ENCODE measurements at places on chromosomes 1 and 21.
A peak's percentile ranks its signal among the peaks of the same experiment; 100 is the strongest.

- DNase-seq = no peak
Measured at GRCh38 chr1:8252266-8252951, 65.5 kb upstream of the SLC45A1 start.

GRCh38 chr1:153849487-153850185 is 73.1 kb downstream of the GATAD2B start:
- no peak for DNase-seq

DNA sequence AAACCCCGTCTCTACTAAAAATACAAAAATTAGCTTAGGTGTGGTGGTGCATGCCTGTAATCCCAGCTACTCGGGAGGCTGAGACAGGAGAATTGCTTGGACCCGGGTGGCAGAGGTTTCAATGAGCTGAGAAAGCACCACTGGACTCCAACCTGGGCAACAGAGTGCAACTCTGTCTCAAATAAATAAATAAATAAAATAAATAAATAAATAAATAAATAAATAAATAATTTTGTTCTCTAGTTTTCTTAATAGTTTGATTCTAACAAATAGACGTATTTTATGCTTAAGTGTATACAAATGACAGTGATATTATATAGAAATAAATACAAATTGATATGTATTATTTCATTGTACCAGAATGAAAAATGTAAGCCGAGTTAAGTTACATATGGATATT is 339.9 kb upstream of the OLFM3 start:
- DNase-seq = no peak

DNA sequence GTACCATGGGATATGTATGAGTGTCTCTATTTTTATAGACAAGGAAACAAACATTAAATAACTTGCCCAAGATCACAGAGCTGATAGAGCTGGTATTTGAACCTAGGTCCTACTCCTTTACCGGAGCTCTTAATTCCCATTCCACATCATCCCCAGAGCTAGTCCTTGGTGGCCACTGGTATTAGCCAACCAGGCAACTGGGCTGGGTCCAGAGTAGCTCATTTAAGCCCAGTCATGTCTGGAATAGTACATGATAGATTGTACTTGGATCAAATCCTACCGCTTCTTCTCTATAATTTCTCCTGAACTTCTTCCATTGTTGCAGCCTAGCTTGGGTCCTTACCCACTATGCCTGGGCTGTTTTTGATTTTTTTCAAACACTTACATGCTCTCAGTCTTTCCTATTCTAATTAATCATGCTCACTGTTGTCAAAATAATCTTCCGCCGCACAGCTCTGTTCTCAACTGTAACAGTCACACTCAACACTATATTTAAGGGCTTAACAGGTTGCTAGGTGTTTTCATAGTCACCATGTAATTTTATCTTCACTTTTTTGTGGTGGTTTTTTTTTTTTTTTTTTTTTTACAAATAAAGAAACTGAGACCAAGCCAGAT is 80.2 kb downstream of the COLGALT2 start:
- DNase-seq = no peak

DNA sequence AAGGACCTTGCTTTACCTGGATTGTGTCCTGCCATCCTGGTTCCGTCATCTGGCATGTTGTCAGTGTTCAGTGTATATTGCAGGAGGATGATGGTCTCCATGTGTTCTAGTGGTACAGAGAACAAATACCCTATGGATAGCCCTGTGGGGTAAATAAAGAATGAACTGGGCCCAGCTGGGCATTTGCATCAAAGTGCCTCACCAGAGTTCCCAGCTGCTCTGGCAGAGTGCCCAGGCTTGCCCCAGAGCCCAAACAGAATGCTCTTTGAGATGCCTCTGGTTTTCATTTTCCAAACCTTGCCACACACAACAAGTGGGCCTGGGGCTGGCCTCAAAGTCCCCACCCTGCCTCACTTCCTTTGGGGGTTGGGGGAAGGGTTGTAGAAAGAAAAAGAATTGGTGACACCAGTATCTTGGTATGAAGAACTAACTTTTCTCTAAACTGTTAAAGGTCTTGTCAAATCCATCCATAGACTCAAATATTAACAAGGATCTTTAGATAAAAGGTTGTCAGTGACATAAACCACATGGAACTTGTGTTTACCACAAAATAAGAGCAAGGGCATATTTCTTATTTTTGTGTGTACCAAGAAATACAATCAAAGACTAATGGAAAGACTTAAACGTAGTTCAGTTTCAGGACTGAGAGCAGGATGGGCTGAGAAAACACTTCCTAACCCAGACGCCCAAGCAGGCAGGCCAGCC is 82.2 kb downstream of the LMO4 start:
- no peak for DNase-seq

- DNase-seq = no peak
Measured at GRCh38 chr21:31075848-31076247, 37.6 kb upstream of the KRTAP19-8 start.

DNA sequence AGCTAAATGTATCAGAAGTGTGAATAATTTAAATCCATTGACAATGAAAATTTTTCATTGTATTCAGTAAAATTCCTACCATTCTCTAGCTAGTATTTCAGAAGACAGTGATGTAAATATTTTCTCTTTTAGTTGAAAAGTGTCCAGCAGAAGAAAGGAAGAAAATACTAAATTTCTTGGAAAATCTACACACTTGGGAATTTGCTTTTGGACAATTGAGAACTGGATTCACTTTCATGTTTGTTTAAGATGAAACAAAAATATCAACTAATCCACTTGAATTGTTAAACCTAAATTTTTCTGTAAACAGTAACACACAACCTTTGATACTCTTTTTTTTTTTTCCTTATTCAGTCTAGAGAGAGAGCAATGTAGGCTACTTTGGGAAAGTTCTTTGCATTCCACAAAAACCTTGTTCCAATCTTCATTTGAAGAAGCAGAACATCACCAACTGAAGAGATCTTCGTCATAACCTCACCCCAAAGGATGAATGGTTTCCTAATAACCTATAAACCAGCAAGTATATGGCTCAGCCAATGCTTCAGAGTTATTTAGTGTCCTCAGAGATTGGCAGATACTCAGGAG is 155.1 kb upstream of the GORAB start:
- DNase-seq = no peak

- no peak for DNase-seq
Measured at GRCh38 chr1:3915551-3916121, 15.6 kb upstream of the C1orf174 start.

DNA sequence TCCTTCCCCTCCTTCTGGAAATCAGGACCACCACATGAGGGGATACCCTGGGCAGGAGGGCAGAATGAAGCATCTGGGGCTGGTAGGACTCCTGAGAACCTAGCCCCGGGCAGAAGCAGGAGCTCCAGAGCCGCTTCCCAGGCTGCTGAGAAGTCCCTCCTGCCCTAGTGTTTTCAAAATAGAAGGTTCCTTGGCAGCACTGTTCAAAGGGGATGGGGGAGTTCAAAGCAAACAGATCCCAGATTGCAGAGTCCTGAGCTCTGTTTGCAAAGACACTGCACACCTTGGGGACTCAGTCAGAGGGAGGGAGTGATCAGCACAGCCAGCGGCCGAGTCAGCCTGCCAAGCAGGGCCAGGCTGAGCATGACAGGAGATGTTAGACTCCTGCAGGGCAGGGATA is 177.8 kb downstream of the PTPRU start:
- no peak for DNase-seq

GRCh38 chr1:37484325-37485051 is 10.1 kb downstream of the ZC3H12A start:
- DNase-seq = no peak

DNA sequence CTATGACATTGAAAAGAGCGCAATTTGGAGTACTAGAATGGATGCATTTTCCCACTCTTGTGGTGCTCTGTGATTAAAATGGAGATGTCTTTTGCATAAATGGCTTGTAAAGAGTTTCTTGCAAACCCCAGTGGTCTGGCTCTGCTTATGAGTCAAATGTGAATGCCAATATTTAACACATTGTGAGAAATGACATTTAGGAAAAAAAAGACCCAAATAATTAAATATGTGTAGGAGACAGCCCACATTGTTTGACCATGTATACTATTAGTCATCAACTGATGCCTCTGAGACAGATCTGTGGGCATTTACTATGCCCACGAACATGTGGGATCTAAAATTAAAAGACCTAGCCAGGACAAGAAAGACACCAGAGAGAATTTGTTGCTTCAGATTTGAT is 22.2 kb upstream of the RUNX1 start:
- DNase-seq = no peak

- DNase-seq = no peak
Measured at GRCh38 chr1:24289937-24290595, 29.1 kb upstream of the GRHL3 start.

DNA sequence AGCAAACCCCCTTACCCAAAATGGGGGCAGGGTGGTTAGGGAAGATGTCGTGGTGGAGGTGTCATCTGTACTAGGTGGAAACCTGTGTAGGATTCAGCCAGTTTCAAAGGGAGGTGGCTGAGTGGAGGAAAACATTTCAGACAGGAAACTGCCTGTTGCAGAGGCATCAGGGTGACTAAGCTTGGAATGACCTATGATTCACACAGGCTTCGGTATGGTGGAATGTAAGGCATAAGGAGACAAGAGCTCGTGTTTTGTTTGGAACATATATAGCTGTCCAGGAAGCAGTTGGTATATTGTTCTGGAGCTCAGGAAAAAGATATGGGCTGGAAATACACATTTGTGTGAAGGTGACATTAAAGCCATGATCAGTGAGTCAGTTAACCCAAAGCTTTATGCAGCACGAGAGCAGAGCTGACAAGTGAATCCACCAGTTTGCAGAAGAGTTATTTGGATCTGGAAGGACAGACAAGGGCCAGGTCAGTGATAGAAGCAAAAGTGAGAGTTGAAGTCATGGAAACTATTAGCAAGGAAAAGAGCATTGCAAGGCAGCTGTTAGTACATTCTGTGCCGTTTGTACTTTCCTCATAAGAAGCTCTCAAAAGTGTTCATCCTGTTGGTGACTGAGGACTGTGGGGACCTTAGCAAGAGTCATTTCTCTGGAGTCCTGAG is 12.2 kb downstream of the UTP25 start:
- no peak for DNase-seq

DNA sequence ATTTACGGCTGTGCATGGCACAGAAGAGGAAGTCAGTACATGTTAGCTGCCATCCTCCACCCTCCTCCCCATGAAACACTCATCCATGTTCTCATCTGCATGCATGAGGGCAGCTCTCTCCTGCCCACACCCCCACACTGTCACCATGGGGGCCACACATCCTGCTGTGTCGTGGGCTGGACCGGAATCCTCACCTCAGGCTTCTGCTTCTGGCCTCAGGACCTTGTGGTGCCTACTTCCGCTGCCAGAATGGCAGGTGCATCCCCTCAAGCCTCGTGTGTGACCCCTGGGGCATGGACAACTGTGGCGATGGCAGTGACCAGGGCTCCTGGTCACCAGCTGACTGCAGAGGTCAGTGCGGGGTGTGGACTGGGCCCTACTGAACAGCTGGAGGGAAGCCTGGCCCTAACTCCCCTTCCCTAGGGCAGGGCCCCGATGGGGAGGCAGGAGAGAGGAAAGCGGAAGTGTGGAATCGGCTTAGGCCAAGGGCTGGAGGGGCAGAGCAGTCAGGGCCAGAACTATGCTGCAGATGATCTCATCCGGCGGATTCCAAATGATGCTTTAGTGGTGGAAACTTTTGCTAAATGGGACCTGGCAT is 3.8 kb downstream of the LDLRAD2 start:
- DNase-seq = no peak

- DNase-seq = no peak
Measured at GRCh38 chr1:182764029-182764727, 25.4 kb upstream of the NPL start.

GRCh38 chr21:31660259-31660565 is 719 bp downstream of the SOD1 start:
- peak; percentile 35 for DNase-seq

GRCh38 chr1:81867235-81867634 is 66.5 kb downstream of the ADGRL2 start:
- no peak for DNase-seq

DNA sequence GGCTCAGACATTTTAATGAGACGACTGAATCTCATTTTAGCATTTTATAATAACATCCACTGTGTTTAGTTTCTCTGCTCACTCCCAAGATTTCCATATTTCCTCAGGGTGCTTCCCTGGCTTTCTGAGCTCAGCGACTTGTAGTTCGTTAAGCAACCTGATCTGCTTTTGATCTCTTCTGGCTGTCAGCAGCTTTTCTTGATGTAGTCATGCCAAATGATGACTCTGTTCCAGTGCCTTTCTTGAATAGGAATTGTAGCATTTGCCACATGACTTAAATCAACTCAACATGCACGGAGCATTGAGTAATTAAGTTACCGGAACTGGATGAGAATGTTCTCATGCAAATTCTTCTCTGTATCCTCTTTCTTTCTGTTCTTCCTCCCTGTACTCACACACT is 246.1 kb downstream of the FMN2 start:
- no peak for DNase-seq

DNA sequence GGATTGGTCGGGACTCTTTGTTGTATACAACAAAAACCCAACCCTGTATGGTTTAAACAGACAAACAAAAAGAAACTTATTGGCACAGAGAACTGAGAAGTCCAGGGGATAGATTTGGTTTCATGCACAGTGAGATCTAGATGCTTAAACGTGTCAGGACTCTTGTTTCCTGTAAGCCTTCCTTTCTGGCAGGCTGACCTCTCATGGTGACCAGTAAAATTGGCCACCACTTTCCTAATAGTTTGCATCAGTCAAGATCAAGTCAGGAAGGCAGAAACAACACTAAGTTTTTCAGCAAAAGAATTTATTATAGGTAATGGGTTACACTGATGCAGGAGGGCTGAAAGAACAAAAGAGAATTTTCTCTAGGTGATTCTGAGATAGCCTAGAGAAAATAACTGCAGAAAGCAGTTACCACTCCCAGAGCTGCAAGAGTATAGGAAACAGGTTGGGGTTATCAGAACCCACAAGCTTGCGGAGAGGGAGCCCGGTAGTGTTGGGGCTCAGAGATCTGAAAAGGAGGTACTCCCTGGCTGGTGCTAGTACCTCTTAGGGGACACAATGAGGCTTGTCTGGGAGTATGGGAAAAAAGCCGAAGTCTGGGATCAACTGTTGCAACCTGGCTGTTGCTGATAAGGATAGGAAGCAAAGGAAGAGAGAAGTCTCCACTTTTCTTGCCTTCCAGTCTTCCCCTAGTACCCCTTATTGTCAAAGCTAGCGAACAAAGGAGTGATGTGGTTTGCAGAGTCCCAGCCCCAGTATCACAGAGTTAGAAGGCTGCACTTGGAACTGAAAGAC is 21.4 kb downstream of the CITED4 start:
- DNase-seq = peak; percentile 21

Measured in CD4-positive, alpha-beta memory T cell (primary cell).